GOT3 (cell line): ENCODE measurements at places on chromosomes 5 and 9.

DNA sequence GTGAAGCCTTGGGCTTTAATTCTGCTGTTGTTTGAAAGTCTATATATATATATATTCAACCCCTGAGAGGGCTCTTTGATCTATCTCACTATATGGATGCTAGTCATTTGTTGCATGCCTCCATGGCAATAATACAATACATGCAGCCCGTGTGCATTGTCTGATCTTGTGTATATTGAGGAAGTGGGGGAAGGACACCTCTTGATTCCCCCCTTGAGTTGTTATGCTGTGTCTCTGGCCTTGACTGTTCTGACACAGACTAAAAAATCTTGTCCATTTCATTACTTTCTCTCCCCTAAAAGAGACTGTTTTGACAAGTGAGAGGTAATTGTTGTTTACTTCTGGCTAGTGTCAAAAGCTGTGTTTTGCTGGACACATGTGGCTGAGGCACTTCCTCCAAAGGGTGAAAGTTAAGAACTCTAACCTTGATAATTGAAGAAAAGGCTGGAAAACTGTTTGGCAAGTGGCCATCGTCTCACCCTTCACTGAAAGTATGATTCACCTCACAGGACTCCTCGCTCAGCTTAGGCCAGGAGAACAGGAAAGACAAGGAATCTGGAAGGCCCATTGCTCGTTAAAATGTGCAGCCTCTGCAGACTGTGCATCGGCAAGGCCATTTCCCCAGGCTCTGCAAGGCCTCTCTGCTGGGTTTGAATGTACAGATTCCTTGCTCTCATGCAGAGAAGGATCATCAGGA is 304.0 kb downstream of the PRELID2 start:
- no peak for DNase-seq

GRCh38 chr5:6736106-6736505 is 22.9 kb downstream of the TENT4A start:
- DNase-seq = no peak

GRCh38 chr5:142432961-142433360 is 108.1 kb upstream of the SPRY4 start:
- no peak for DNase-seq

GRCh38 chr5:91357806-91358205 is 25.3 kb downstream of the ARRDC3 start:
- DNase-seq = no peak

GRCh38 chr5:132114150-132115121 is 40.8 kb downstream of the CSF2 start:
- DNase-seq = no peak

GRCh38 chr9:133518200-133518599 is 6.6 kb downstream of the MYMK start:
- DNase-seq = no peak
